Suppressor macrophage (primary cell): ENCODE measurements at places on chromosomes 13 and 19.

GRCh38 chr13:112210371-112210770, 143.4 kb downstream of the SOX1 start:
- no peak for DNase-seq

- DNase-seq, result peak; percentile 24
These were observed 30.9 kb downstream of the MZT1 start for GRCh38 chr13:72696579-72696978.

DNA sequence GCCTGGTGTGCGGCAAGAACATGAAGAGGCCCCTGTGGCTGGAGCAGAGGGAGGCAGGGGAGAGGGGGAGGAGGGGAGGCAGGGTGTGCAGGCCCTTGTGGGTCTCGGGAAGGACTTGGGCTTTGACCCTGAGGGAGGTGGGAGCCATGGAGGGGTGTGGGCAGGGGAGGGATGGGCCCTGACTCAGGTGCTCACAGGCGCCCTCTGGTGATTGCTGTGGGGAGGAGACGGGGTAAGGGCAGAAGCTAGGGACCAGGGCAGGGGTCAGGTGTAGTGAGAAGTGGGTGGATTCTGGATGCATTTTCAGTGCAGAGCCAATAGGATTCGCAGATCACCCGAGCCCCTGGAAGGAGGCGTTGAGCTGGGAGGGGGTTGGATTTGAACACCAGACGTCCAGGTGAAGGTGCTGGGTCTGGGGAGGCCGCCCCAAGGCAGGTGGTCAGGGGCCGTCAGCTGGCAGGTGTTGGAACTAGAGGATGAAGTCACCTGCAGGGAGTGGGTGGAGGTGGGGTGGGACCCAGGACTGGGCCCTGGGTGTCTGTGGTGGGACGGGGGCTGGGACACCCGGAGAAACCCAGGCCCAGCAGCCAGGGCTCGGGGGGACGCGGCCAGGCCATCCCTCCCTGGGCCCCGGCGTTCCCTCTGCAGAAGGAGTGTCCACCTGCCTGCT, 185.4 kb downstream of the KDM4B start:
- peak; percentile 43 for DNase-seq

- DNase-seq, result peak; percentile 81
These were observed 807 bp downstream of the MISP3 start for GRCh38 chr19:14073261-14073924.

GRCh38 chr13:36323951-36324566, 22.1 kb downstream of the SPART start:
- DNase-seq, result no peak

- no peak for DNase-seq
These were observed 909.3 kb downstream of the GPC5 start for GRCh38 chr13:92307752-92308151.

DNA sequence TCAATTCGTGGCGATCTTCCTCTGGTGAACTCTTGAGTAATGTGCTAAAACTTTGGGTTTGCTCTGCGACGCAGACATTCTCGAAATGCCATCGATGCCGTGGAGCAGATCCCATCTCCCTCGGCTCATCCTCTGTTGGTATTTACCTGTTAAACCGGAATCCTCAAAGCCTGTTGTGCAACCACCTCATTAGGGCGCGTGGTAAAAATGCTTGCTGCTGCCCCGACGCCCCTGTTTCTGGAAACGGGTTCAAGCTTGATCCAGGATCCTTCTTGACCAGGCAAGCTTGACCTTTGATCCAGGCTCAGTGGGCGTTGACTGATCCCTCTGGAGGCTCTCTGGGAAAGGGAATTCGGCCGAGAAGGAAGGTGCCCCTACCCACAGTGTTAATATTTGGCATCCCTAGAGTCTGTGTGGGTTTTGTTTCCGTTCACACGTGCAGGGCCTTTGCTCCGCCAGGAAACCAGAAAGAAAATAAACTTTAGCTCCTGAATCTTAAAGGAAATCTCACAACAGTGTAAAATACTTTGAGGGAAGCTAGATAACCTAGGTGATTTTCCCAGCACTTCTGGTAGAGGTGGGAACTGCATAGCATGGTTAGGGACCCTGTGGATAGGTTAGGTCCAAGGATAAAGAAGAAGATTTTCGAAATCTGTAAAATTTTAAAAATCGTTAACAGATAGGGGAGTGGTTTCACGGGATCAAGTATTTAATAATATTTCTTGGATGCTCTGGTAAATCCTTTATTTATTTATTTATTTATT, 1.1 kb downstream of the LSM14A start:
- peak; percentile 9 for DNase-seq

DNA sequence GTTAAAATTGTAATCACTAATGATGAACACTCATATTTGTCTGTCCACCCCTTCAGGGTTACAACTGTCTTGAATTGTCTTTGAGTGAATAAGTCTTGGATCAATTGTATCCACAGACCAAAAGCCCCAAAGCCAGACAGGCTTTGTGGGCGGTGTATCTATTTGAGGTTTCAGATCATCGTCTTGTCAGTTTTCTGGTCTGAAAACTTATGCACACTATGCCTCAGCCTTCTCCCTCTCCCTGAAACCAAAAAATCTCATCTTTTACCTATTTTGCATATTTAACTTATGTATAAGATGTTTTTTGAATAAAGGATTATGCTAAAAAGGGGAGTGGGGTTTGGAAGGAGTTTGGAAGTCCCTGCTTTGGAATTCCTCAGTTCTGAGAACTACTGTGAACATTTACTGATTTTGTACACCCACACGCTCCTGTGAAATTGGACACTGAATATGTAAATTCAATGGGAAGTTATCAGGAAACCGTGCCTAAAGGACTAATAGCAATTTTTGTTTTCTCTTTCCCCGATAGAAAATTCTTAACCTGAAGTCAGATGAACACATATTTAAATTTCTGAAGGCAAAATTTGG, 52.1 kb downstream of the DPY19L3 start:
- no peak for DNase-seq

DNA sequence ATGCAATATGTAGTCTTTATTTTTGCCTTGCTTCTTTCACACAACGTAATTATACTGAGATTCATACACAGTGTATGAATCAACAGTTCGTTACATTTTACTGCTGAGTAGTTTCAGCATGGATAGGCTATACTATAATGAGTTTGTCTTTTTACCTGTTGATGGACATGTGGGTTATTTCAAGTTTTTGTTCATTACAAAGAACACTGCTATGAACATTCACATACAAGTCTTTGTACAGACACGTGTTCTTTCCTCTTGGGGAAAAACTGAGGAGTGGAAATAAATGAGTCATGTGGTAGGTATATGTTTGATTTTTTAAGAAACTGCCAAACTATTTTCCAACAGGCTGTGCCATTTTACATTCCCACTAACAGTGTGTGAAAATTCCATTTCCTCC, 35.1 kb downstream of the ENOX1 start:
- DNase-seq, result no peak

- DNase-seq, result peak; percentile 52
These were observed 765.9 kb upstream of the SLITRK1 start for GRCh38 chr13:84648069-84648640.
